GM23248 (cell line): ENCODE measurements at places on chromosomes 2 and 18. TPM values are rescaled to one million over a fixed set of nuclear protein-coding genes. Genes with fewer than 3 reads are reported as not detected.

GCG gene
- polyA plus RNA-seq, result not detected in 2 replicates

DNA sequence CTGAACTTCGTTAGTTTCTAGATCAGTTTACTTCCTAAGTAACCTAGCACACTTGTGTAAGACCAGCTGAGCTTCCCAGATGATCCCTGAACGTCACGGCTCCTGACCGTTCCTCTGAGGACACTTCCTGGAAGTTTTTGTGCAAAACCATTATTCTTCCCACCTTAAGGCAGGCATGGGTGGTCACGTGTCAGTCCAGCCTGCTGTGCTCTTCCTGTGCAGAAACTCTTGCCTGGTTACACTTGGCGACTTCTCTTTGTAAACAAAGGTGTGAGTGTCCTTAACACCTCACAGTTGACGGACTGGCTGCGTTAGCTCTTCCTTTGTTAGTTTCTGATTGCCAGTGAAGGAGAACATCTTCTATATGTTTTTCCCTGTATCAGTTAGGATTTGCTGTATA, 118.3 kb downstream of the SH3RF3 start:
- no peak for DNase-seq

- no peak for DNase-seq
Observed at GRCh38 chr2:18491577-18491976, 68.9 kb downstream of the RDH14 start.

TTC31 gene
- polyA plus RNA-seq, result 14.2 and 20.4 TPM in 2 replicates

GRCh38 chr2:71571945-71572344, 118.6 kb downstream of the DYSF start:
- DNase-seq, result no peak

DNA sequence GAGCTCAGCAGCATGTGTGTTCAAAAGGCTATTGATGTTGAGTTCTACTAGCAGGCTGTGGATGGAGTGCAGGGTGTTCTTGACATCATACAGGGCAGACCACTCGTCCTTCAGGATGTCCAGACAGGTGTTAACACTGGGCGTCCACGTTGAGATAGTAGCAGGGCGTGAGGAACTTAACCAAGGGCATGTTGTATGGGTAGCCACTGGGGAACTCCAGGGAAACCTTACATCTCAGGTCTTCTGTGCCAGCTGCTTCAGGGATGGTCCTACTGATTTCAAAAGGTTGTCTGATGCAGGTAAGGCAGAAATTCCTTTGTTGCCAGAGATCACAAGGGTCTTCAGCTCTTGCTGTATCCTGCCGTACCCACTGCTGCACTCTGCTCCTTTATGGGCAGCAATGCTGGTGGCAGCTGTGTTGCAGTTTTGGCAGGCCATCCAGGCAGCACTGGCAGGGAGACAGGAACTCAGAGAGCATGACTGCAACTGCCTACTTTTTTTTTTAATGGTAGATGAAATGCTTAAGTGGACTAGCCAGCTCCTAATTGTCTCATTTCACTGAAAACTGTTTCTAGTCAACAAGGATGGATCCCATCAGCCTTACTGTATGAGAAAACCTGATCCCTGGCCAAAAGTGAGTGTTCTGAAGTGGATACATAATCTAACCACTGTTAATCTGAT, 32.4 kb upstream of the RBBP8 start:
- peak; percentile 7 for DNase-seq

- DNase-seq, result no peak
Observed at GRCh38 chr18:61225336-61225735, 107.9 kb upstream of the CDH20 start.

PLCD4 gene
- 1.6 TPM in 2 replicates for polyA plus RNA-seq

DNA sequence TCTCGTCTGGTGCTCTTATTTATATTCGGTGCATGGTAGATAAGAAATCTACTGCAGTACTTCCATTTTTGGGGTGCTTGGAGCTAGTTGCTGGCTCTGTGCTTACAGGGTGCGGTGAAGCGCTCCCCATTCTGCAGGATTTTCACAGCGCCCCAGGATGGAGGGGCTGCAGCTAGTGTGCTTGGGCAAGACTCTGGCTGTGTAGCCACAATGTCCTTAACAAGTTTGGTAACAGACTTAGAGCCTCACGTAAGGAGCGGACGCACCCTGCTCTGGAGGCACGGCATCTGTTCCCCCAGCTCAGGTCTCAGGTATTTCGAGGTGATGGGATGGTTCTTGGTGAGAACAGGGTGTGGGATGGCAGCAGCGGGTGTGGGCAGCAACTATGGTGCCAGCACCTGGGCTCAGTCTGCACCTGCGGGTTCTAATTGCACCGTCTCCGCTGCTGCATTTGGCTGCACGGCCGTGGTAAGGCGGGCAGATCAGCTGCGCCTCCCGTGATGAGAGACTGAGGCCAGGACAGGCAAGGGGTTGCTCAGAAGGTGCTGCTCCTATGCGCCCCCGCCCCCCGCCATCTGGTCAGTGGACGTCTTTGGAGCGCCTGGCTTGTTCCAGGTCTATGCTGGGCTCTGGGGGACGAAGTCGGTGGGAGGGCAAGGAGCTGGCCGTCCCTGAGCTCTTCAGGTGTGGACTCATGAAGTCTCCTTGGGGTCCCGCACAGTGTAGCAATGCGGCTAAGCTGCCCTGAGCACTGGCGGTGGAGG, 20.1 kb upstream of the ALLC start:
- DNase-seq, result no peak

DNA sequence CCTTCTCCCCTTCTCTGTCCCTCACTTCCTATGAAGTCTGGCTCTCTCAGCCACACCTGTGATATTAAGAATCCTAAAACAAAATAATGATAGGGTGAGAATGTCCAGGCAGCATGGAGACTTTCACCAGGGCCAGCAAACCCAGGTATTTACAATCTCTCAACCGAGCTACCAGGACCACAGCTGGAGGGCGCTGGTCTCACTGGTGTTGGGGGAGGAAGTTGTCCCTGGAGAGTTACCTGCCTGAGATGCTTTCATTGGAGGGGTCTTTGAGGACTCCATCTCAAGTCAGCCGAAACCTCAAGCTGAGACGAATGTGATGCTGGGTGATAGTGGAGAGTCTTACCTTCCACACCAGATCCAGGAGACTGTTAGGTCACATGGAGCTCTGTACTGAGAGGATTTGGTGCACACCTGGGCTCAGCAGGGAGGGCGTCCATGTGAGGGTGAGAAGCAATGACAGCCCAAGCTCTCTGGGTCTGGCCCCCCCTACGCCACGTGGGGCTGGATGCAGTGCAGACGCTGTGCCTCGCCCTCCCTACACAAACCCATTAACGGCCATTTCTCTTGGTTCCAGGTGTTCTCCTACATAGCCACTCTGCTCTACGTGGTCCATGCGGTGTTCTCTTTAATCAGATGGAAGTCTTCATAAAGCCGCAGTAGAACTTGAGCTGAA, 27.4 kb downstream of the MAL start:
- no peak for DNase-seq

DNA sequence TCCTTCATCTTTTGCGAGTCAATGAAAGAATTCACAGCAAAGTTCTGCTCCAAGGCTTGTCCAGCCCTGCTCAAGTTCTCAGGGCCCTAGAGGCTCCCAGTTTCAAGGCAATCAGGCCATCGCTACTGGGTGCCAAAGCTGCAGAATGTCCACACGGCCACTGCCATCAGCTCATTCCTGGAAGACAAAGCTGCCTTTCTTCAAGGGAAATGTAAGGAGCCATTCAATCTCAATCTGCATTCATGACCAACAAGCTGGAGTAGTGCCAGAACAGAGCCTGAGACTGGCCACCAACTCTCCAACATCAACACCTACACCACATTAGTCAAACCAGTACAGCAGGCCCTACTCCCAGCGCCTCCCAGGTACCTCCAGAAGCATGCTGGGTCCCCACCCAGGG, 202.2 kb downstream of the TCF4 start:
- no peak for DNase-seq
